RPMI7951 (cell line): ENCODE measurements at places on chromosomes 2 and 18. TPM values are rescaled to one million over a fixed set of nuclear protein-coding genes. Genes with fewer than 3 reads are reported as not detected.

GRCh38 chr2:1704631-1705556 is 39.4 kb downstream of the PXDN start:
- DNase-seq = peak; percentile 85

- peak; percentile 39 for DNase-seq
These were observed 552.4 kb upstream of the CDH2 start for GRCh38 chr18:28729321-28729720.

DNA sequence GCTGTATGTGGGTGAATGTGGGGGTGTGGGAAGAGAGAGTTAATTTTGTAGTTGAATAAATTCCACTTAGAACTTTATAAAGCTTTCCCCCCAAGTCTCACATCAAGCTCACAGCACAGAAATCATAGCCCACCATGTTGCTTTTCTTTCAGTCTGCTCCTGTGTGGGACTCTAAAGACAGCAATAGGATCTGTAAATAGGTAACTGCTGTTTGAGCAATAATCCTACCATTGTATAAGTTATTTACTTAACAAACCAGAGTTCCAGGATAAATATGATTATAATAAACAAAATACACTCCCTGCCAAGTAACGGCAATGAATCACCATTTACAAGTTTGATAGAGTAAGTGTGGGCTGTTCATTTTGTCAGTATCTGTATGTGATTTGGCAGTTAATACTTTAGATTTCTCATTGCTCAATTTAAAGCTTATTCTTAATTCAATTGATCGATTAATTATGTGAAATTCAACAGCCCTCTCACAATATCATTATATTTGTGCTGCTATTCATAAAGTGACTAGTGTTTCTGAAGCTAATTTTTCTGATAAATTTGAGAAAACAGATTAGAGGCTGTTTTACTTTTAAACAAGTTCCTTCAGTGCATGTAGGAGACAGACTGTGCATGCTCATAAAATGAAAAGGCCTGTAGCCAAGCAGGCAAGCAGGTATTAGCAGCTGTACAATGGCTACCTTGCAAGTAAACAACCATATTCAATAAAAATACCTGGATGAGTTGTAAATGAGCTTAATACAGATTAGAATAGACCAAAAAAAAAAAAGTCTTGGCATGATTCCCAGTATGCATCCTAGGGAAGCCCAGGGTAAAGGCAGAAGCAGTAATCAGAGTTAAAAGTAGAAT is 142.7 kb downstream of the PDE11A start:
- no peak for DNase-seq

- DNase-seq = peak; percentile 20
These were observed 185.5 kb downstream of the NOL4 start for GRCh38 chr18:34039201-34039600.

GRCh38 chr2:140627136-140627535 is 1503.7 kb downstream of the LRP1B start:
- DNase-seq = no peak

DSC3 gene
- total RNA-seq = under 0.01 TPM in 1 of 2 replicates, not detected in the other
